Stimulated activated CD4-positive, alpha-beta T cell treated with anti-CD3 and anti-CD28 coated beads, Interleukin-2, amount 100 ng/mL, for 24 hours (primary cell): ENCODE measurements at places on chromosomes 11 and 22.

- no peak for DNase-seq
Observed at GRCh38 chr11:134942681-134943080, 530.6 kb upstream of the B3GAT1 start.

GRCh38 chr11:15707971-15708370, 593.2 kb downstream of the INSC start:
- no peak for DNase-seq

- DNase-seq = no peak
Observed at GRCh38 chr11:44824300-44824704, 97.5 kb downstream of the TSPAN18 start.

- no peak for DNase-seq
Observed at GRCh38 chr11:58028687-58029411, 1.9 kb upstream of the OR6Q1 start.

GRCh38 chr11:8126649-8127289, 42.1 kb downstream of the RIC3 start:
- no peak for DNase-seq

GRCh38 chr11:36273110-36273509, 16.1 kb downstream of the COMMD9 start:
- DNase-seq = no peak
